Naive B cell (primary cell): ENCODE measurements at places on chromosomes 4 and X.
A peak's percentile ranks its signal among the peaks of the same experiment; 100 is the strongest.

- peak; percentile 6 for DNase-seq
- peak overlapping the region; percentile 35 for H3K4me3 ChIP-seq
- H3K36me3 ChIP-seq: no peaks in the 10 kb centered on the region
- H3K4me1 ChIP-seq: no peaks in the 10 kb centered on the region
- H3K27me3 ChIP-seq: peaks cover 6% of the 10 kb centered on the region
Observed at GRCh38 chr4:22237155-22237751, 278.6 kb downstream of the ADGRA3 start.

GRCh38 chr4:143184217-143184502, 557 bp upstream of the USP38 start:
- DNase-seq: no peak
- no peaks in the 10 kb centered on the region for H3K27me3 ChIP-seq
- peaks cover 63% of the 10 kb centered on the region for H3K4me1 ChIP-seq
- peak overlapping the region; percentile 94 for H3K27ac ChIP-seq
- H3K4me3 ChIP-seq: peak overlapping the region; percentile 83

GRCh38 chr4:65983061-65983460, 312.8 kb upstream of the EPHA5 start:
- no peak overlapping the region for H3K27ac ChIP-seq
- H3K4me1 ChIP-seq: no peaks in the 10 kb centered on the region
- no peaks in the 10 kb centered on the region for H3K36me3 ChIP-seq
- DNase-seq: no peak

GRCh38 chr4:186918466-186918865, 194.8 kb upstream of the FAT1 start:
- DNase-seq: no peak
- H3K4me1 ChIP-seq: no peaks in the 10 kb centered on the region
- no peaks in the 10 kb centered on the region for H3K27me3 ChIP-seq
- H3K36me3 ChIP-seq: no peaks in the 10 kb centered on the region
- no peak overlapping the region for H3K27ac ChIP-seq

DNA sequence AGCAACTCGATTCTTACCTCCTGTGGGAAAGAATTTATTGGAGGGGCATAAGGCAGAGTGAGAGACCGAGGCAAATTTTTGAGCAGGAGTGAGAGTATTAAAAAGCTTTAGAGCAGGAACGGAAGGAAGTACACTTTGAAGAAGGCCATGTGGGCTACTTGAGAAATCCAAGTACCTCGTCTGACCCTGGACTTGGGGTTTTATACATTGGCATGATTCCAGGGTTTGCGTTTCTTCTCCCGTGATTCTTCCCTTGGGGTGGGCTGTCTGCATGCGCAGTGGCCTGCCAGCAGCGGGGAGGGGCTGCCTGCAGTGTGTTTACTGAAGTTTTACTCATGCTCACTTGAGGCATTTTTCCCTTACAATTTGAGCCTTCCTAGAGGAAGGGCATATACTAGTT, 3.4 kb downstream of the GALNT7 start:
- H3K36me3 ChIP-seq: no peaks in the 10 kb centered on the region
- no peak for DNase-seq
- no peaks in the 10 kb centered on the region for H3K27me3 ChIP-seq
- H3K4me1 ChIP-seq: peaks cover 74% of the 10 kb centered on the region
